ENCODE measurements at places on chromosomes 7 and 10.

DNA sequence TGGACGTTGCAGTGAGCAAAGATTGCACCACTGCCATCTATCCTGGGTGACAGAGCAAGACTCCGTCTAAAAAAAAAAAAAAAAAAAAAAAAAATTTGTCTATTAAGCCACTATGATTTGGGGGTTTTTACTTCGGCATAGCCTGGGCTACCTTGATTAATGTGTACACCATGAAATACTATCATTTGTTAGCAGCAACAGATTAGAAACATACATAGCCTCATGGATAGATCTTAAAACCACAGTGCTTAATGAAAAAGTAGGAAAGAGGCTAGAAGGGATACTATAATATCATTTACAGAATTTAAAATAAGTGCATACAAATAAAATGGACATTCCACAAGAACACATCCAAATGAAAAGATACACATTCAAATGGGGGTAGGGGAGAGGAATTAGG, 77.3 kb upstream of the IL6 start:
- DNase-seq: no peak

- no peak for DNase-seq
Measured at GRCh38 chr10:21130683-21131442, 233.8 kb upstream of the NEBL start.

- DNase-seq: no peak
Measured at GRCh38 chr7:77447616-77448015, 31.5 kb upstream of the GSAP start.

- no peak for DNase-seq
Measured at GRCh38 chr7:135784013-135784412, 35.4 kb upstream of the FAM180A start.

DNA sequence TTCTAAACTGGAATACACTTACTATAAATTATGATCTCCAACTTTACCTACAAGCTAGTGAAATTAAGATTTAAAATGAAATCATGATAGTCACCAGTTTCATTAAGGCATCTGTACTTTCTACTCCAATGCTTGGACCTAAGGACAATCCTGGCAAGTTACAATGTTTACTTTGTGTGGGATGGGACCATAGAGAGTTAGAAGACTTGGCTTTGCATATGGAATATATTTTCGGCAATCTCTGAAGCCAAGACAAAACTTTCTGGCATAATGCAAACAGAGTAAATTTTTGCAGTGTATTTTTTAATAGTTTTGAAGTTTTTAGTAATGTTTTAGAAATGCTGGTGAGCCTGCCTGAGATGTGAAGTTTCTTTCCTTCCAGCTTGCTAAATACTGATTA, 248.9 kb downstream of the ABCA13 start:
- DNase-seq: no peak

- no peak for DNase-seq
Measured at GRCh38 chr10:21638681-21639080, 104.6 kb downstream of the MLLT10 start.

GRCh38 chr7:36286226-36286625, 103.4 kb upstream of the ANLN start:
- DNase-seq: no peak

- peak; percentile 52 for DNase-seq
Measured at GRCh38 chr10:7948371-7949000, 106.0 kb upstream of the GATA3 start.

- DNase-seq: no peak
Measured at GRCh38 chr10:12888470-12888869, 113.0 kb downstream of the CCDC3 start.

DNA sequence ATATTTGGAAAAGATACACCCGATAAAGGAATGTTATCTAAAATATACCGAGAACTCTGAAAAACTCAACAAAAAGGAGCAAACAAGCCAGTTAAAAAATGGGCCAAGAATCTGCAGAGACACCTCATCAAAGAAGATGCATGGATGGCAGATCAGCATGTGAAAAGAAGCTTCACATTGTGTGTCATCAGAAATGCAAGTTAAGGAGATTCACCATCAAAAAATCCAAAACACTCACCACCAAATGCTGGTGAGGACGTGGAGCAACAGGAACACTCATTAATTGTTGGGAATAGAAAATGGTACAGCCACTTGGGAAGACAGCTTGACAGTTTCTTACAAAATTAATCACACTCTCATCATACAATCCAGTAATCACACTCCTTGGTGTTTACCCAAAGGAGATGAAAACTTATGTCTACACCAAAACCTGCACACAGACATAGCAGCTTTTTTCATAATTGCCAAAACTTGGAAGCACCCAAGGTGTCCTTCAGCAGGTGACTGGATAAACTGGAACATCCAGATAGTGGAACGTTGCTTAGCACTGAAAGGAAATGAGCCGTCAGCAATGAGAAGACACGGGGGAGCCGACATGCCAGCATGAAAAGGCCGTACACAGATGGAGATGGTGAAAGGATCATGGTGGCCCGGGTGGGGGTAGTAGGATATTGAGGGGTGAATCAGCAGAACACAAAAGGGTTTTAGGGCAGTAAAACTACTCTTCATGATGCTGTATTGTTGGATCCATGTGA, 27.9 kb upstream of the PWWP2B start:
- peak; percentile 20 for DNase-seq

GRCh38 chr7:29763266-29763665, 43.0 kb upstream of the WIPF3 start:
- DNase-seq: no peak

GRCh38 chr10:60025279-60025678, 118.9 kb upstream of the CCDC6 start:
- DNase-seq: no peak

DNA sequence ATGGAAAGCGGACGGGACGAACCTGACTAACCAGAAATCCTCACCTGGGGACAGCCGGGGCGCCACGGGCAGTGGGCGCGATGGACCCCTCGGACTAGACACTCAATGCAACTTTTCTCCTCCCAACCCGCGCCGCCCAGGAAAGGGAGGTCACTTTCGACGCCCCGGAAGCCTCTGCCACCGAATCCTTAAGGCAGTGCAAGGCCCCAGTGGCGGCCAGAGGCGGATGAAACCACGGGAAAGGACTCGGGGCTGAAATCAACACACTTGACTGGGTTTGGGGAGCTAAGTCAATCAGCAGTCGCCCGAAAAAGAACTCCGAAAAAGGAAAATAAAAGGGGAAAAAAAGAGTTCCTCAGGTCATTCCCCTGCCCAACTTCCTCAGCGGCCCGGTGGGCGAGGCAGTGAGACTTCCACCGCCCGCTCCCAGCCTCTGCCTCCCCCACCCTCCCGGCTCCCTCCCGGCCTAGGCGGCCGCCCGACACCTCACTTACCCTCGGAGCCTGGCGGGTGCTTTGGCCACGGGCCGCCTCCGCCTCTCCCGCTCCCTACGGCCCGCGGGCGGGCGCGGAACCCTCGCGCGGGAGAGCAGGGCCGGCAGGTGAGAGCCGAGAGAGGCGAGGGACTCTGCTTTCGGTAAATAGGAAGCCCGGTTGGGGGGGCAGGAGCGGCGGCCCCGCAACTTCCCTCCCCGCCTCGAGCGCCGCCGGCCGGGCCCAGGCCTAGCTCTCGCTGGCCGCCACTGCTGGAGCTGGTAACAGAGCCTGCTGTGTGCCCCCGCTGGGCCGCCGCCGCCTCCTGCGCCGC, 518 bp downstream of the WAPL start:
- peak; percentile 63 for DNase-seq

- DNase-seq: no peak
Measured at GRCh38 chr7:24705461-24705954, 51.8 kb downstream of the GSDME start.
